ENCODE measurements at places on chromosomes 16 and 17.

GRCh38 chr16:5604770-5605169, 507.2 kb upstream of the EEF2KMT start:
- H3K4me1 ChIP-seq: no peaks in the 10 kb centered on the region
- DNase-seq: no peak
- no peaks in the 10 kb centered on the region for H3K36me3 ChIP-seq
- no peak overlapping the region for H3K4me3 ChIP-seq
- peaks cover under 1% of the 10 kb centered on the region for H3K27me3 ChIP-seq
- H3K27ac ChIP-seq: no peak overlapping the region

DNA sequence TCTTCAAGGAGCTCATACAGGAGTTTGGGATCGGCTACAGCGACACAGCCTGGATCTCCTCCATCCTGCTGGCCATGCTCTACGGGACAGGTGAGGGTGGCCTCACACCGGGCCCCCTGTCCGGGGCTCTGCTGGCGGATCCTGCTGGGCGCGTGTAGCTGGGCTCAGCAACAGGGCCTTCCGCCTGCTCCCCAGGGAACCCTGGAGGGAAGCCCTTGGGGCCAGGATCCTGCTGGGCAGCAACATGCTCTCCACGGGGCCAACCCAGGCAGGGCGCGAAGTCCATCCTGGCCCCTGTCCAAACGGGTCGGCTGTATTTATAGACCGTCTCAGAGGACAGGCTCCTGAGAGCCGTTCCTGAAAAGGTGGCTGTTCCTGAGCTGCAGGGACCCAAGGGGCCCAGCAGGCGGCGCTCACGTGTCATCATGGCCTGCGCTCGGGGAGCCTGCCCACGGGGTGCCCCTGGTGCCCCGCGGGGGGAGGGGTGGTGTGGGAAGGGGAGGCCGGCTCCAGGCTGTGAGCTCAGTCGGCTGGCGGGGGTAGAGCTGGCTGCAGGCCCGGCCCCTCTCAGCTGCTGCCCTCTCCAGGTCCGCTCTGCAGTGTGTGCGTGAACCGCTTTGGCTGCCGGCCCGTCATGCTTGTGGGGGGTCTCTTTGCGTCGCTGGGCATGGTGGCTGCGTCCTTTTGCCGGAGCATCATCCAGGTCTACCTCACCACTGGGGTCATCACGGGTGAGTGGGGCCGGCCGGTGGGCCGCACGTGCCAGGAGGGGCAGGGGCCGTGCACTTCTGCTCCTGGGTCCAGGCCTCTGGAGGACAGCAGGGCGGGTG, 7.5 kb downstream of the SLC16A3 start:
- no peak overlapping the region for H3K4me3 ChIP-seq
- H3K36me3 ChIP-seq: no peaks in the 10 kb centered on the region
- H3K27me3 ChIP-seq: no peaks in the 10 kb centered on the region
- H3K4me1 ChIP-seq: peaks cover 23% of the 10 kb centered on the region
- no peak for DNase-seq

GRCh38 chr17:50258647-50259476, 15.4 kb upstream of the TMEM92 start:
- peaks cover 25% of the 10 kb centered on the region for H3K27me3 ChIP-seq
- no peaks in the 10 kb centered on the region for H3K36me3 ChIP-seq
- H3K27ac ChIP-seq: no peak overlapping the region
- DNase-seq: no peak
- peaks cover 8% of the 10 kb centered on the region for H3K4me1 ChIP-seq
- H3K4me3 ChIP-seq: no peak overlapping the region

GRCh38 chr16:50998411-50998810, 152.7 kb downstream of the SALL1 start:
- H3K36me3 ChIP-seq: no peaks in the 10 kb centered on the region
- H3K4me1 ChIP-seq: no peaks in the 10 kb centered on the region
- no peak overlapping the region for H3K4me3 ChIP-seq
- no peak for DNase-seq
- H3K27me3 ChIP-seq: peaks cover 8% of the 10 kb centered on the region
